Epithelial cell of proximal tubule (primary cell): ENCODE measurements at places on chromosomes 7 and 10. TPM values are rescaled to one million over a fixed set of nuclear protein-coding genes. Genes with fewer than 3 reads are reported as not detected.

Gene ICA1
- total RNA-seq = 9.6 and 30.3 TPM in 2 replicates

Gene MAGI2
- 0.43 and 0.92 TPM in 2 replicates for total RNA-seq

Gene LRRD1
- not detected in 2 replicates for total RNA-seq

Gene GIMAP5
- not detected in 2 replicates for total RNA-seq

Gene ELN
- 0.12 TPM in 1 of 2 replicates, not detected in the other for total RNA-seq

Gene HEPACAM2
- total RNA-seq = not detected in 2 replicates

Gene GOLGA7B
- total RNA-seq = 0.12 and 0.43 TPM in 2 replicates

Gene CPED1
- total RNA-seq = 0.80 and 2.1 TPM in 2 replicates

Gene VIPR2
- total RNA-seq = not detected in 2 replicates

Gene DRGX
- not detected in 2 replicates for total RNA-seq

Gene UNC5B
- total RNA-seq = 0.63 and 0.65 TPM in 2 replicates

Gene SMARCD3
- 6.9 and 8.1 TPM in 2 replicates for total RNA-seq

Gene COL17A1
- 1.7 and 2.3 TPM in 2 replicates for total RNA-seq

Gene PANK1
- total RNA-seq = 5.8 and 7.8 TPM in 2 replicates

Gene MLXIPL
- total RNA-seq = not detected in 2 replicates

Gene MALRD1
- total RNA-seq = 0.06 TPM in 1 of 2 replicates, not detected in the other

Gene TBX20
- total RNA-seq = 0.69 and 1.8 TPM in 2 replicates

Gene C10orf105
- total RNA-seq = not detected in 2 replicates

Gene GARIN1A
- total RNA-seq = 0.07 TPM in 1 of 2 replicates, not detected in the other

Gene BAMBI
- total RNA-seq = 12.6 and 16.0 TPM in 2 replicates

Gene IDI2
- not detected in 2 replicates for total RNA-seq

Gene PIK3AP1
- total RNA-seq = 4.1 and 4.2 TPM in 2 replicates

Gene SPDYE11
- total RNA-seq = not detected in 2 replicates

Gene ELAPOR2
- 1.9 and 3.4 TPM in 2 replicates for total RNA-seq

Gene PTN
- total RNA-seq = 16.8 and 21.5 TPM in 2 replicates

Gene CPA2
- 0.14 TPM in 1 of 2 replicates, not detected in the other for total RNA-seq
